BJ (cell line): ENCODE measurements at places on chromosomes 2 and 18. TPM values are rescaled to one million over a fixed set of nuclear protein-coding genes. Genes with fewer than 3 reads are reported as not detected.

The PLEK gene
- 0.07 TPM in 1 of 2 replicates, not detected in the other for polyA plus RNA-seq

The NEB gene
- under 0.01 and 0.01 TPM in 2 replicates for polyA plus RNA-seq

The EMX1 gene
- polyA plus RNA-seq, result not detected in 2 replicates

The IHH gene
- polyA plus RNA-seq, result 0.05 TPM in 2 replicates

The HAAO gene
- 0.31 and 0.54 TPM in 2 replicates for polyA plus RNA-seq

The COLEC11 gene
- 0.07 and 0.15 TPM in 2 replicates for polyA plus RNA-seq

The MC4R gene
- not detected in 2 replicates for polyA plus RNA-seq

The TM4SF20 gene
- 0.56 and 1.3 TPM in 2 replicates for polyA plus RNA-seq

DNA sequence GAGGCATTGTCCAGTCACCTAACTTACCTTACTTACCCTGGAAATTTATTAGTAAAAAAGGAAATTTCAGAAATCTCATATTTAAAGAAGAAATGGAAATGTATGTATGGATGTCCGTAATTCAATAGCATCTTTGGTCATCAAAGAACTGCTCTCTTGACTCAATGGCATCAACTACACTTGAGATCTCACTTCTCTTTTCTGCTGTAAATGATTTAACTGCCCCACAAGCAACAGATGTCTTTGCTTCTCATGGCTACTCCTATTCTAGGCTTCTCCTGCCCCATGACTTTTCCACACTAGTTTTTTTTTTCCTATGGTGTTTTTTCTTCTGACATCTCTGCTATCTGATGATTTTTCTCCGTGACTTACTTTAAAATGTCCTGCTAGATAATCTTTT, 34.0 kb upstream of the ERMN start:
- no peak for DNase-seq

GRCh38 chr2:83757329-83757728, 701.8 kb downstream of the SUCLG1 start:
- DNase-seq, result no peak

DNA sequence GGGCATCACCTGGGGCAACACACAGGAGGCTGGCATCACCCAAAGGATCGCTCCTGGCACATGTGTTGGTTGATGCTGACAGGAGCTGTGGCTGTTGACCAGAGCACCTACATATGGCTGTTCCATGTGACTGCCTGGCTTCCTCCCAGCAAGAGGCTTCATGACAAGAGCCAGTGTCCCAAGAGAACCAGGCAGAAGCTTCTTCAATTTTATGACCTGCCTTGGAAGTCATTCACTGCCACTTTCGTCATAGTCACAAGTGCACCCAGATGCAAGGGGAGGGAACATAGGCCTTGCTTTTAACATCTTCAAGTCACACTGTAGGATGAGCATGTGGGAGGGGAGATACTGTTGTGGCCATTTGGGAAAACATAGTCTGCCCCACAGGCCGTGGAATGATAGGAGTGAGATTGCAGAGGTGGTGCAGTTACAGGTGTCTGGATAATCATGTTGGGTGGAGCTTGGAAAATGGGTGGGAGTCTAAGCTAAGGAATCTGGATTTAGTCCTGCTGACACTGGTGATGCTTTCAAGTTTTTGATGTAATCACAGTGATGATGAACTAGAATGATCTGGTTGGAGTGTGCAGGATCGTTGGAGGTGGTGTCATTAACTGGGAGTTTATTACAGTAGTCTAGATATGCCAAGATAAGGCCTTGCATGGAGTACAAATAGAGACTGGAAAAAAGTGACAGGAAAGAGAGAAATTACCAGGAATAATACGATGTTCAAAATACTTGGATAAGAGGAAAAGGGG, 107.0 kb downstream of the RAPGEF4 start:
- DNase-seq, result no peak

GRCh38 chr2:40204268-40204667, 247.6 kb downstream of the SLC8A1 start:
- peak; percentile 75 for DNase-seq

DNA sequence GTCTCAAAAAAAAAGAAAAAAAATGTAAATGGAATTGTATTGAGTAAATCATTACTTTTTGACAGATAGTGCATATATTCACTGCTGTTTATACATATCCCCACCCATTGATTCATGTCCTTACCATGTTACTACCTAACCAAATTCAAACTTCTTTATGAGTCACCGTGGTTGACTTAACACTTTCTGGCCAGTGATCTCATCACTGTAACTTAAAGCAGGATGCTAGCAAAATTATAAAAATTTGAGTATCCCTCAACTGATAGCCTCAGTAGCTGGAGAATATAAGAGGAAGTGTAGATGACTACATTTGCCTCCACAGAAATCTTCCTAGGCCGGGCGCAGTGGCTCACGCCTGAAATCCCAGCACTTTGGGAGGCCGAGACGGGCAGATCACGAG, 13.4 kb downstream of the CNOT9 start:
- DNase-seq, result no peak

GRCh38 chr2:85823951-85824350, 64.8 kb downstream of the ST3GAL5 start:
- DNase-seq, result no peak

DNA sequence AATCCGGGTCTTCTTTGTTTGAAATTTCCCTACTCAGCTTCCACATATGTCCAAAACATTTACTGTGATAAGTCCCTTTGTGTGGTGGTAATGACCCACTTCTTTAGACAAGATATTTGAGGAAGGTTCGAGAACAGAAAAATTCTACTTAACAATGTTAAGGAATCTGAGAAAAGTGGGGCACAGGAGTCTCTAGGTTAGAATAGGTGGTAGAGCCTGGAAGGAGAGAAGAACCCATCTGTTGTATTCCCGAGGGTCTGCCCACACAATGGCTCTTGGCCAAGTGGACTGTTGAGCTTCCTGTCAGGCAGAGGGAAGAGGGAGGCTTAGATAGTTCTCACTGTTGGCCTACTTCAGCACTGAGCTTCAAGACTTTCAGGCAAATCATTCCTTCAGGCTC, 4.3 kb downstream of the IGFBP2 start:
- no peak for DNase-seq

GRCh38 chr2:127426501-127427354, 8.5 kb downstream of the PROC start:
- DNase-seq, result no peak

DNA sequence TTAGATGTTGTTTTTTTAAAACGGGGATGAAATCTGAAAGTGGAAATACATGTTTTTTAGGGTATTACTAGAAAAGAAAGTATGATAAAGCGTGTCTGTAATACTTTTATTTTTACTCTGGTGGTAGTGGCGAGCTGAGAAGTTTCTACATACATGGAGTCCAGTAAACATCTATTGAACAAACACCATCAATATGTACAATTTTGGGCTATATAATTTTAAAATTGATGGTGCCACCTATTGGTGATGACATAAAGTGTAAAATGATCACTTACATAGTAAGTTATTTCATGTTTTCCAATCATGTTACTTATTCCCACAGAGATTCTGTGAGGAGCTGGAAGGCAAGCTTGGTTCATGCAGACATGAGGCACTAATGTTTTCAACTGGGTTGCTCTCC, 31.5 kb upstream of the NFE2L2 start:
- no peak for DNase-seq

DNA sequence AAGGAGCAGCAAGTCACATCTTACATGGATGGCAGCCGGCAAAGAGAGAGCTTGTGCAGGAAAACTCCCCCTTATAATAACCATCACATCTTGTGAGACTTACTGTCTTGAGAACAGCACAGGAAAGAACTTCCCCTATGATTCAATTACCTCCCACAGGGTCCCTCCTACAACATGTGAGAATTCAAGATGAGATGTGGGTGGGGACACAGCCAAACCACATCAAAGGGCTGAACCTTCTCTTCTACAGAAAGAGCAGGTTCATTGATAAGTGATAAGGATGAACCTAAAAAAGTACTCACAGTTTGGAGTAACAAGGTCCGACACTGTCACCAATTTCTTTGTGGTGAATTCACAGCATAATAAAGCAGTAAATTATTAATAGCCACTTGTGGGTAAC, 422.2 kb upstream of the FSIP2 start:
- DNase-seq, result no peak

DNA sequence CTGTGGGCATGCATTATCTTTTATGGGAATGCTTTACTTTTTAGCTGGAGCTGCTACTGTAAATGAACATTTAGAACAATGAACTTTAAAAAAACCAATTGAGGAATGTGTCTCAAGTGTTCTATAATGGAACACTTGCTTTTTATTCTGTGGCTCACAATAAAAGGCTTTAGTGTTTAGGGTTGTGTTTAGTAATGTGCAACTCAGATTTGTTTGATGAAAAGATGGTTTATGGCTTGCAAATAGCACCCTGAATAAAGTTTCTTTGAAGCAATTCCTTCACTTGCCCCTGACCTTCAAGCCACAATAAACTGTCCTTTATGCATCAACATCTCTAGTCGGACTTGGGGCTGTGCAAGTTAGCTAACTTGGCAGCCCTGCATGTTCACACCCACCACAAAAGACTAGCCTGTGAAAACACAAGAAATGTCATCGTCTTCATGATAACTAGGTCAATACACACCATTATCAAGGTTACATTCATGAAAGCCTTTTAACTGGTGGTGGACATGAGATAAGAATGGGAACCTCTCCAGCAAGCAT, 98.7 kb downstream of the MYO1B start:
- DNase-seq, result no peak

GRCh38 chr2:133801946-133802345, 233.7 kb upstream of the NCKAP5 start:
- DNase-seq, result no peak
